Naive thymus-derived CD4-positive, alpha-beta T cell (primary cell): ENCODE measurements at places on chromosomes 2 and 18.

DNA sequence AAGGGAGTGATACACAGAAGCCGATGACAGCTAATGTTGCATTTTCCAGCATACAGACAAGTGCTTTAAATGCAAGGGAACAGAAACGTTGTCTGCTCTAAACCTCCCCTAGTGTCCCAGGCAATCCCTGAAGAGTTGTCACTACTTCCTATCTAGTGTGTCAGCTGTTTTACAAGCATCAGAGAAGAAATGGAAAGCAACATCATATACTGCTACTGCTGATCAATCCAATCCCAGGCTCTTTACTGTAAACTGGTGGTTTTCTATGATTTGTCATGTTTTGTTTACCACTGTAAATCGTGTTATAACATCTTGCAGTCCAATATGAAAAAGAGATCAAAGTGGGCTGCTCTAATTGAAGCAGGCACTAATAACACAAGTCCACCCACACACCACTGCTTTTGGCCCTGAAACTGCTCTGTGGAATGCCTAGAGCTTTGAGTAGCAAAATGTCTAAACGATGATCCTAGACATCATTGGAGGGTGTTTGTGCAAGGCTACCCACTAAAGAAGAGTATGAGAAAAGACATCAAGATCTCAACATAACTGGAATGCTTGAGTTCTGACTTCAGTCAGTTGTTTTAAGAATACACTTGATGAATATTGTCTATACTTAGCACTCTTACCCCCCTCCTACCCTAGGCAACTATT is 18.1 kb upstream of the ROCK1 start:
- DNase-seq: no peak

DNA sequence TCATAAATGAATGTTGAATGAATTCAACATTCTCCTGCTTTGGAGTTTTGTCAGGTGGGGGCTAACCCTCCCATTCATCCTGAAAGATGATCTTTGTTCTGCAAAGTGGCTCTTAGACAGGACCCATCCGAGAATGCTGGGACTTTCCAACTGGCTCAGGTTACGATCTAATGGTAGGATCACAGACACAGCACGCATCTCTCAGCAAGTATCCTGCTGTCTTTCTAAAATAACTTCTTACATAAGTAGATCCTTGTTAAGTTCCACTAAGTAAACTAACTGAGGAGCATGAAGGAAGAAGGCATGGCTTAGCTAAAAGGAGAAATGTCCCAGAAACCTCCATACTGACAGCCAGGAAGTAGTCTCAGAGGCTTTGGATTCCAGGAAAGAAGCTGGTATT is 23.7 kb downstream of the CYP27A1 start:
- DNase-seq: no peak

DNA sequence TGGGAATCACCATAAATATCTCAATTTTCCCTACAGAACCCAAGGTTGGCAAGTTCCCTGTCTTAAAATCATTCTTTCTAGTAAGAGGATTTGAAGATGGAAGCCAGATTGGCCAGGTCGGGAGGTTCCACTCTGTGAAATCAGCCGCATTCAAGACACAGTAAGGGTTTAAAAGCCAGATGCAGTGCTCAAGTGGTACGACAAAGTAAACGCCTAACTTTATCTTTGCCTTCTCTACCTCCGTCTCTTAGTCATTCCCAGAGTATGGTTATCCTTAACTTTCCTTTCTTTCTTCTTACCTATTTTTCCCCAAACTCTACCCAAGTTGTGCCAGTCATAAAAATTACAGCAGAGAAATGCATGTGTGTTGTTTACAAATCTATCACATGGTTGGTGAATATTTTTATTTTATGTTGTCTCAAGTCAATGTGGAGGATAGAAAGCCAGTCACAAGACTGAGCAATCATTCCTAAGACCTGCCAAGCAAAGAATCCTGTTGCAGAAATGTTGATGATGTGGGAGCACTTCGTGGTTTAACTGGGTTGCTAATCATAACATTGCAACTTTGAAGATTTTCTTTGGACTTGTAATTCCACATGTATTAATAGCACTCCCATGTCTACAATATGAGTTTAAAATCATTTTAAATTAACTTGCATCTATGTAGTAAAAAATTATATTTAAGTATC is 62.6 kb downstream of the SLC40A1 start:
- no peak for DNase-seq

DNA sequence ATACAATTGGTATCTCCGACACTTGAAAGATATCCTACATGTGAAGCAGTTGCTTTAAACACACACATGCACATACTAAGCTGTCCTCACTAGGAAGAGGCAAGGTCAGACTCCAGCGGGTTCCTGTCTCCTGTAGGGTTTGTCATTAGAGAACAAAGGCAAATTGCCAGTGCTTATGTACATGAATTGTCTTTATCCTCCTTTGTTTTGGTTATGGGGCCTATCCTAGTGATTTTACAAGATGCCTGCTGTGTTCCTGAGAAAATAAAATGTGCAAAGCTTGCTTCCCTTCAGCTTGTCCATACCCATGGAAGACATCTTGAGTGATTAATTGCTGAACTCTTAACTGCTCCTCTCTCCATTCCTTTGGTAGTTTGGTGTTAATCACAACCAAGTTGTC is 86.7 kb upstream of the SLC39A10 start:
- no peak for DNase-seq

DNA sequence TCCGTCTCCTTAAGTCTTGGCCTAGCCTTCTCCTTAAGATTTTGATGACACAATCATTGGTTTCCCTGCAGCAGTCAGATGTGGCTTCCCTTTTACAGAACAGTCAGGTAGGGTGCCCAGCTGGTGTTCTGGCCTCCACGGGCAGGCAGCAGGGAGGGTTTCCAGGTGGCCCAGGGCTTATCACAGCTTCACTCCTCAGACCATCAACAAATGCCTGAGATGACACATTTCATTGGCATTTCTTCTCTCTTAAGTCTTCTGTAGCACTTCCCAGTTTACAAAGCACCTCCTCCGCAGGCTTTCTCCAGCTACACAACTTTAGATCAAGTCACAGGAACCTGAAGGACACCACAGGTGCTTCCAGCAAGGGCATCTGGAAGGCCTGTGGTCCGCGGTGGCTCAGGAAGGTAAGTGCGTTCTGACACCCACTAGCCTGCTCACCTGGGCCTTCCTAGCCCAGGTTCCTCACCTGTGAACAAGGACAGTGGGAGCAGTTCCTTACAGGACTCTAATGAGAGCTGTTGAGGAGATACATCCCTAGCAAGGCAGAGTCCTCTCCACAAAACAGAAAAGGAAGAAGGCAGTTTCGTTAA is 37.6 kb downstream of the PTPN18 start:
- DNase-seq: no peak

GRCh38 chr2:237625777-237626176 is 1.6 kb upstream of the LRRFIP1 start:
- no peak for DNase-seq

DNA sequence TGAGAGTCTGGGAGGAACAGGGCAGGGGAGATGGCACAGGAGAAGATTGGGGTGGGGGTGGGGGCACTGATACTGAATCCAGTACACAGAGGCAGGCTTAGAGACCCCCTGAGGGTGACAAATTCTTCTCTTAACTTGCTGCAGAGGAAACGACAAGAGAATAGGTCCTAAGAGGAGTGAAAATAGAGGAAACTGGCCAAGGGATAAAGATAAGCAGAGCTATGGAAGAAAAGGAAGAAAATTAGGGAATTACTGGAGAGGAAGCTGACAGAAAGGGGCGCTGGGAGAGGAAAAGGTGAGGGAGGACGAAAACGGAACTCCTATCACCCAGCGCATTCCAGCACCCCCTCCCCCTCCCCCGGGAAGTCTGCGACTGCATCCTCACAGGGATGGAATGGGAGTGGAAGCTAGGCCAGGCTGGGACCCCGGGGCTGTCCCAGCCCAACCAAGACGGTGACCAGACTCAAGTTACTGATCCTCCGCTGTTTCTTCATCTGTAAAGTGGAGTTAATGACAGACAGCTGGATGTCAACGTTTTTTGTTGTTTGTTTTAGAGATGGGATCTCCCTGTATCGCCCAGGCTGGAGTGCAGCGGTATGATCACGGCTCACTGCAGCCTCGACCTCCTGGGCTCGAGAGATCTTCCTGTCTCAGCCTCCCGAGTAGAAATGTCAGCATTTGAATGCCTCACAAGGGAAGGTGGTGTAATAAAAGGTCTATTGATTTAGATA is 2.6 kb upstream of the EMX1 start:
- no peak for DNase-seq

- DNase-seq: no peak
These were observed 1071.7 kb downstream of the RPIA start for GRCh38 chr2:89763254-89763580.

DNA sequence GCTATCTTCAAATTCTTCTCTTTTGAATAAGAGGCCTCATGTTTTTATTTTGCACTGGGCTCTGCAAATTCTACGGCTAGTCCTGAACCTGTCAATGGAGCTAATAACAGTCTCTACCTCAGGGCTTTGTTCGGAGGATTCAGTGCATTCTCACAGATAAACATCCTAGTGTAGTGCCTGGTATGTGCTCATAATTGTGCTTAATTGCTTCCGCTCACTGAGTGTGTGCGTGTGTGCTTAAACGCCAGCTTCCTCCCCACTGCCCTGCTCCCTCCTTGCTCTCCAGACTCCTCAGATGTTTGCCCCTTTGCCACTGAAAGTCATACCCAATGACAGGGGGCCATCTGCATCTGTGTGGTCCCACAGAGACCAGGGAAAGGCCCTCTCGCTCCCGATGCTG is 6.7 kb downstream of the GYPC start:
- DNase-seq: no peak

DNA sequence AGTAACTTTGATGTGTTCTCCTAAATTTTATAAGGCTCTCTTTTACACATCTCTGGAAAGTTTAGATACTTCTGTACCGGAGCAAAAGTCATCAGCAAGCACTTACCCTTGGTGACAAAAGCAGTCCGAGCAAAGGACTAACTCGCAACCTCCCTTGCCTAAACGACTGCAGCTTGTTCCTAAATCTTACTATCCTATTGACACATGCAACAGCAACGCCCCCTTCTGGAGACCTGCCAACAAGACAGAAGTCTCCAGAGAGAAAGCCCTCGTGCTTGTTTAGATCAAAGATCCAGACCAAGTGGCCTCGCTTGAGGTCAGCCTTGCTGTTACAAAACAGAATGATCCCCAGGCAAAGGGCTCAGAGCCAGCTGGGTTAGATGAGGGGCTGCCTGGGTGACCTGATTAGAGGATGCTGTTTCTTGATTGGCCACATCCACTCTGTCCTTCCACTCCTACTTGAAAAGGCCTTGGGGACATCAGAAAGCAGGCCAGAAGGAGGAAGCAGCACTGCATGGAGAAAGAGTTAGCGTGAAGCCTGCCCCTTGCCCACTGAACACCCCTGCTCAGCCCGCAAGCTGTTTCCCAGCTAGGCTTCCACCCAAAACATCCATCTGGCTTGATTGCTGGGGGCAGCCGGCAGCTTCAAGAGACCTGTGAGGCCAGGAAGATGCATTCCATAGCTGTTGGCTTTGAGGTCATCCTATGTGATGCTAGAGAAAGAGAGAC is 94.3 kb downstream of the HNRNPLL start:
- peak; percentile 49 for DNase-seq

GRCh38 chr18:46336278-46337111 is 232.3 kb downstream of the HAUS1 start:
- DNase-seq: no peak
